Caki2 (cell line): ENCODE measurements at places on chromosomes 4 and X.

DNA sequence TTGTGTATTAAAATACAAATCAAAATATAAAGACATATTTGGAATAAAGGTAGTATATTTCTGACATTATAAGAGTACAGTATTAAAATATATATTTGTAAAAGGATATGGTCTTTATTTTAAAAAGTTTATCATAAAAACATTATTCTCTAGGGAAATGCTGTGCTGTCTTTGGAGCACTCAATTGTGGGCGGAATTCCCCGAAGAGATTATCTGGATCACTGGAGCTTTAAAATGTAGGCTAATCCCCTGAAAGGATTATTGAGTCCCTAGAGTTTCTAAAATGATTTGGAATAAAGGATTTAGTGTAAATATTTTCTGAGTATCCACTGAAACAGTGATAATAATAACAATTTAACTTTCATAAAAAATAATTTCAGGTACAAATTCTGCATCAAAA lies 1239.4 kb downstream of the TECRL start:
- DNase-seq, result no peak

DNA sequence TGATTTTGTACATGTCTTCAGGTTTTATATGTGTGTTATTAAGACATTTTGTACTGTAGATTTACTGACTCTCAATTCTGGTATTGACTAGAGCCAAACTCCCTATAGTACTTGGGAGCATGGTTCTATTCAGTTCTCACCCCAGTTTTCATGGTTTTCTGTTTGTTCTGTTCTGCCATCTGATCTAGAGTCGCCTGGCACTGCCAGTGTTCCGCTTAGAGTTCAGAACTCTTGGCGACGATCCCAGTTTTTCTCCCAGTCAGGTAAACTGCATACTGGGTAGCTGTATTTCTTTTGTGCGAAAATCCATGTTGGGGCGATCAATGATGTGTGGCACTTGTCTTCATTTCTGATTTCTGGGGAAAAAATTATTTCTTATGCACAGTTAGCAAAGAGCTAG lies 78.0 kb downstream of the PHOX2B start:
- DNase-seq, result no peak

DNA sequence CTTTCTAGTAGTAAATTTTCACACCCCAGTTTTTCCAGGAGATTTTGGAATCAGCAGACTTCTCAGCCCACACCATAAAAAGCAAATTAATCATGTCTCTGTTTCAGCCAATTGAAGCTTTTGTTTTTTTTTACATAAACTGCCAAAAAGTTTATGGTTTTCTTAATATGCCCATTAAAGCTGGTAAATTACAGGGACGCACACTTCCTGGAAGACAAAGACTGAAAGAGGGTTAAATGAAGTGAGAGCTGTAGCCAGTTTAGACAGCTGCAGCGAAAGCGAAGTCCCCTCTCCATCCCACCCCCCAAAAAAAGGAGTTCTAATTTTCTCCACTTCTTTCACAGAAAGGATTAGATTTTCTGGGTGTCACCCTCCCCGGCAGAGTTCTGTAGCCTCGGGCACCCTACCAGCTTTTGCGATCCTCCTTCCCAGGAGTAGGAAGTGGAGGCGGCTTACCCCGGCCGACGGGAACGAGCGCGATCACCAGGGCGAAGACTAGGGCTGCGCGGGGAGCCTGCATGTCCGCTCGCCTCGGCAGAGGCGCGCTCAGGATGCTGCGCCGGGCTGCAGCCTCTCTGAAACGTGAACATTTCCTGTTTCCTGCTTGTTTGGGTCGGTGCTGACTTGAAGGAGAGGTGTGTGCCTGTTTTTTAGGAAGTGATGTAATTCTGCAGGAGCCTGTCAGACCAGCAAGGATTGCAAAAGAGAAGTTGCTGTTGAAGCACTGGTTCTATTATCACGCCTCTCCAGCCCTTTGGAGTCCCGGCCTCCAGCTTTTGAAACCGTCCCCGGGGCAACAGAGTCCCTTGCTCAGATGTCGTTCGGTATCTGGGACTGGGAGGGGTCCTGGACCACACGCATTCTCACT lies at the start of gene TMEM154:
Gene TMEM154, minus strand, starts transcription at position 584 of the 868 bp plus-strand sequence. Its CDS starts 64 bp downstream, at position 520.
- no peak for DNase-seq

GRCh38 chrX:46904626-46905025 lies 7.6 kb upstream of the JADE3 start:
- no peak for DNase-seq

DNA sequence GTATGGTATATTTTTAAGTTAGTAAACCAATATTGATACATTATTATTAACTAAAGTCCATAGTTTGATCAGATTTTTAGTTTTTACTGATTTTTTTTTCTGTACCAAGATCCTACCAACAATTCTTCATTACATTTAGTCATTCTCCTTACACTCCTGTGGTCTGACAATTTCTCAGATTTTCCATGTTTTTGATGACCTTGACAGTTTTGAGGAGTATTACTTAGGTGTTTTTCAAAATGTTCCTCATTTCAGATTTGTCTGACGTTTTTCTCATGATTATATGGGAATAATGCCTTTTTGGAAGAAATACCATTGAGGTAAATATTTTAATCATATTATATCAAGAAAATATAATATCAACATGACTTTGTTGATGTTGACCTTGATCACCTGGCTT lies 423.8 kb downstream of the PPP4R3C start:
- no peak for DNase-seq

GRCh38 chr4:78292341-78292740 lies 235.2 kb downstream of the FRAS1 start:
- no peak for DNase-seq

GRCh38 chr4:79399076-79399475 lies 9.0 kb downstream of the GK2 start:
- DNase-seq, result no peak
